ENCODE measurements at places on chromosomes 12 and 14.

GRCh38 chr14:23402296-23403138, 5.6 kb downstream of the MYH6 start:
- DNase-seq: no peak

- peak; percentile 89 for DNase-seq
Observed at GRCh38 chr14:76086636-76087035, 65.1 kb upstream of the GPATCH2L start.

DNA sequence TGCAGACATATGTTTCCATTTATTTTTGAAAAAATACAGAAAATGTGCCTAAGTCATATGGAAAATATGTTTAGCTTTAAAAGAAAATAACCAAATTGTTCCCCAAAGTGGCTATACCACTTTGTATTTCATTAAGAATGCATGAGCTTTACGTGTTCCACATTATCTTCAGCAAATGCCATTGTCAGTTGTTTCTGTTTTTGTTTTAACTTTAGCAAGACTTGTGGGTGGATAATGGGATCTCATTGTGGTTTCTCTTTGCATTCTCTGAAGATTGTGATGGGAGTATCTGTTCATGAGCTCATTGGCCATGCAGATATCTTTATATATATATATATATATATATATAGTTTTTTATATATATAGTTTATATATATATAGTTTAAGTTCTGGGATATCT, 181.5 kb downstream of the CCER1 start:
- DNase-seq: no peak

GRCh38 chr14:54309615-54310014, 87.2 kb upstream of the CDKN3 start:
- no peak for DNase-seq

GRCh38 chr12:126807312-126807865, 1459.6 kb upstream of the TMEM132C start:
- DNase-seq: peak; percentile 86

DNA sequence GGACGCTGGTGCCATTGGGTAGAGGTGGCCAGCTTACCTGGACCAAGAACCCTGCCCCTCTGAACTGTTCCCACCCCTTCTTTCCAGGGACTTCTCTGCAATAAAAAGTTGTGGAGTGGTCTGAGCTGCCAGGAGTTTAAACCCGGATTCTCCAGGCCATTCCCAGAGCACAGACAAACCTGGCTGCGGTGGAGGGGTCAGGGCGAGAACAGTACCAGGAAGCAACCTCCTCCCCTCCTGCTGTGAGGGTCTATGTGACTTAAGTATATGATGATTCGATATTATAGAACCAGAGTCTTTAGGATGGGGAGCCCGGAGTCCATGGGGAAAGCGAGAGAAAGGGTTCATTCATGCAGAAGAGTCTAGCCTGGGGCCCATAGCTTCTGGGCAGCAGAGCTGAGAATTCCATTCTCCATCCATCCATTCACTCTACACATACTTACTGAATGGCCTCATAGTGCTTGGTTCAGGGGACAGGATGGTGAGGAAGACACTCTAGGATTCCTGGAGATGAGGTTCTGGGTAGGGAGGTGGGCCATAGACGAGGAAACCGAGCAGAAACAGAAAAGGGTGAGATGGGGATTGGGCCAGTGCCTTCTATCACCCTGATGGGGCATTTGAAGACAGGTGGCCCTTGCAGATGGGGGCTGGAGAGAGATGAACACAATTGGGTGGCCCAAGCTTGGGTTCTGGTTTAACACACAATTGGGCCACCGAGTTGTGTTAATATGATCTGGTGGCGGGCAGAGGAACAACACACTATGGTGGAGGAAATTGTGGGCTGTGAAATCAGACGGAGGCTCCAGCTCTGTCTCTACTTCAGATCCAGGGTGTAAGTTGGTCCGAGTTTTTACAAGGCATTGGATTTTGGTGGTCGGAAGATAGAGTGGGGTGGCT, 5.2 kb downstream of the KRT86 start:
- DNase-seq: no peak
